Stimulated activated effector memory CD8-positive, alpha-beta T cell treated with anti-CD3 and anti-CD28 coated beads, Interleukin-12 subunit alpha, Interleukin-12 subunit beta, amount 100 ng/mL, for 72 hours (primary cell): ENCODE measurements at places on chromosomes 7 and 10.

GRCh38 chr10:48503293-48503911 lies 101.5 kb downstream of the ARHGAP22 start:
- no peak for DNase-seq

DNA sequence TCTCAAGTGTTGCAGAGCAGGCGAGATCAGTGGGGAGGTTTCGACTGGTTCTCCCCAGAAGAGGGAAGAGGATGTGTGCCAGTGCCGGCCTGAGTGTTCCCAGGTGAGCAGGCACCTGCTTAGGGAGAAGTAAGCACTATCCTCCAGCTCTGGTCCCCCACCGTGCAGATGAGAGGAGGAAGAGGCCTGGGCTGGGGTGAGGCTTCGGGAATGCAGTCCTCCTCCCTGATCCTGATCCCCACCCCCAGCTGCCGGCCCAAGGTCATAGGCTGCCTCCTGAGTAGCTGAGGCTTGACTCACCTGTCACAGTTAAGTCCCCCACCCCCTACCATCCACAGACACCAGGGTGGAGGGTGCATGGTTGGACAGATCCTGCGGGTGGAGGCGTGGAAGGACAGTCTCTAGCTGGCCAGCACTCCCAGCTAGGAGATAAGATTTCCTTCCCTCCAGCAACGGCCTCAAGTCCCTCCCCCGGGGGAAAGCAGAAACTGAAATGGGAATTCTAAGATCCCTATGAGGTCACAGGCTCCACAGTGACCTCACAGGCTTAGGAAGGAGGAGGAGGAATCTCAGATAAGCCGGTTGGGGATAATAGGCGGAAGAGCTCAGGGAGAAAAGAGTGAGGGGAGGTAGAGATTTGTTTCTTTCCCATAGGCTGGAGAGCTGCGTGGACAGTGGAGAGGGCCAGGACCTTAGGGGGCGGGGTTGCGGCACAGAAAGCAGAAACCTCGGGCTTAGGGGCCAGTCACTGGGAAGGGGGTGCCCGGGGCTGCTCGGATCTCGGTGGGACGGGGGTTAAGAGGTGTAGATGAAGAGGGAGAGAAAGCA lies 1.0 kb downstream of the LRCH4 start:
- no peak for DNase-seq

DNA sequence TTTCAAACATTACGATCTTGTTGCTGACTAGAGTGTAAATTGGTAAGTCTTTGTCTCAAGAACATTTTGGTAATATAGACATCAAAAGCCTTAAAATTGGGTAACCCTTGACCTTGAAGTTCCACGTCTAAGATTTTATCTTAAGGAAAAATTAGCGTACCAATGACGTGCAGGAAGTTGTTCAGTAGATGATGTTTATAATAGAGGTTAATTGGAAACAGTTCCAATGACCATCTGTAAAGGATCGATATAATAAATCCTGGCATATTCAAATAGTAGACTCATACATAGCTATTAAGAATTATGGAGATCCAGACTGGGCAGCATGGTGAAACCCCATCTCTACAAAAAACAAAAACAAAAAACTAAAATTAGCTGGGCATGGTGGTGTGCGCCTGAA lies 20.5 kb downstream of the GRK5 start:
- no peak for DNase-seq

DNA sequence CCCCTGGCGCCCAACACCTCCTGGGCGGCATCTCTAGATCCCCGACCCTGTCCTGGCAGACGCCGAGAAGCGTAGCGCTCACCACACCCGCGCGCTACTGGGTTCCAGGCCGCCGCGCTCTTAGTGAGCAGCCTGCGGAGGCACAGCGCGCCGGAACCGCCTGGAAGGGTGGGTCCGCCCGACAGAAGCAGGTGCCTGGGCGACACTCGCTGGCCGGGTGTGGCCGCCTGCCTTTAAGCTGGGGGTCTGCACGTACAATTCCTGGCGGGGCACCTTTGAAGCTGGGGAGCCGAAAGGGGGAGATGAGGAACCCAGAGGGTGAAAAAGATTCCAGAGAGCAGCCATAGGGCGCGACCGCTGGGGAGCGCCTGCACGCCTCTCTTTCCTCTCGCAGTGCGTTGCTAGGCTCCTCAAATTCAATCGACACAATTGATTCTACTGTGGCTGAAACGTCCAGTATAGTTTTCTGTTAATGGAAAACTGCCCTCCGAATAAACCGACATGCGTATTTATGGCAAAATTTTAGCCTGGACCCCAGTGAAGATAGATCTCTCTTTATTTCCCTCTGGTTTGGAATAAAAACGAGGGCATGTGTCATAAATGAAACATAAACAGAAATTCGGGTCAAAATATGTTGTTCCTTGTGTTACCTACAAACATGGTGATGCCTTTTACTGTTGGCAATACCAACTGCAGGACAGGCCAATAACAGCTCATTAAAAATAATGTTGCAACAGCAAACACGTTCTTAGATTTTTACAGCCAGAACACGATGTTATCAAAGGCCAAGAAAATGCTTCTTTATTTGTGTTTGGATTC lies 4.6 kb downstream of the HMX3 start:
- DNase-seq = no peak

- no peak for DNase-seq
Observed at GRCh38 chr7:108114117-108114841, 15.9 kb downstream of the LAMB4 start.

DNA sequence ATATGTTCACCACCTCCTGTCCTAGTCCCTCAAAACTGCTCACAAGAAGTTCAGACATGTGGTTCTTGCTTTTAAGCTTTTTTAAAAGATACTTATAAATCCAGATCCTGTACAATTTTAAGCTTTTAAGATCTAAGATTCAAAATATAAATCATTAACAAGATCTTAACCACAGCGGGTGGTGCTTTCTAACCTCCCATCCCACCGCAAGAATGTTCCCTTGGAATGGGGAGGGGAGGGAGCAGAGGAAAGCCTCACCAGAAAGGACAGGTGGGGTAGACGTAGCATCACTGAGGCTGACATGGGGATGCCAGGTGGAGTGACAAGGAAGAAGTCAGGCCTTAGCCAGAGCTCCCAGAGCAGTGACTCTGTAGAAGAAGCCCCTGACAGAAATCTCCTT lies 133.5 kb downstream of the C1GALT1 start:
- DNase-seq = no peak
